ENCODE measurements at places on chromosomes 11 and 22.

GRCh38 chr22:43819421-43819921 is 7.4 kb upstream of the EFCAB6 start:
- DNase-seq = no peak

GRCh38 chr22:45602824-45603595 is 68.6 kb upstream of the ATXN10 start:
- no peak for DNase-seq

DNA sequence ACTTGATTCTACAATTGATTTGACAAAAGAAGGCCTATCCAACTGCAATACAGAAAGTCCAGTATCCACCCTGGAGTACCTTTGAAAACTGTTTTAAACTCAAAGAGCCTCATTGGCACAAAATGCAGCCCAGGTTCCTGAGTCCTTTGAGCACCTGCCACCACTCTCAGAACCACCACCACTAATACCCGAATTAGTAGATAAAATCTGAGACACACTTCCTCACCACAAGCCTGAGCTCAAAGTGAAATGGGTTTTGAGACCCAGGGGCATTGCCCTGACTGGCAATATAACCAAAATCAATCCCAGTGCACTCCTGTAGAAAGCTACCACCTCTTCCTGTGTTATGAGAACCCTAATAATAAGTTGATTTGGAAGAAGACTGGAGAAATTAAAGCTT is 215.7 kb downstream of the CSNK2A3 start:
- DNase-seq = no peak

DNA sequence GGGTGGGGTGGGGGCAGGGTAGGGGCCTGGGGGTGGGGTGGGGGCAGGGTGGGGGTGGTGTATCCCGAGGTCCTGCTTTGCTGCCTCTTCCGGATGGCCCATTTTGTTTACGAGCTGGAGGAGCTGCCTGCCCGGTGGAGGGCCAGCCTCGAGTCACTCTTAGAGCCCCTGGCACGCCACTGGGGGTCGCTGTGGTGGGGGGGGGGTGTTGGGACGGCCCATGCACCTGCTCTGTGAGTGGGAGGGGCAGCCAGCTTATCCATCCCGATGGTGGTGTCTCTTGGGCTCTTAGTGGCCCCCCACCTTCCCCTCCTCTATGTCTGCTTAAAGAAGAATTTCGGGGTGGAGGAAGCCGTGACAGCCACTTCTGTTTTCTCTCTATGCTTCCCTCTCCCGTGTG is 24.6 kb downstream of the MRGPRD start:
- no peak for DNase-seq

GRCh38 chr11:125959511-125959910 is 13.7 kb downstream of the VSIG10L2 start:
- DNase-seq = no peak

DNA sequence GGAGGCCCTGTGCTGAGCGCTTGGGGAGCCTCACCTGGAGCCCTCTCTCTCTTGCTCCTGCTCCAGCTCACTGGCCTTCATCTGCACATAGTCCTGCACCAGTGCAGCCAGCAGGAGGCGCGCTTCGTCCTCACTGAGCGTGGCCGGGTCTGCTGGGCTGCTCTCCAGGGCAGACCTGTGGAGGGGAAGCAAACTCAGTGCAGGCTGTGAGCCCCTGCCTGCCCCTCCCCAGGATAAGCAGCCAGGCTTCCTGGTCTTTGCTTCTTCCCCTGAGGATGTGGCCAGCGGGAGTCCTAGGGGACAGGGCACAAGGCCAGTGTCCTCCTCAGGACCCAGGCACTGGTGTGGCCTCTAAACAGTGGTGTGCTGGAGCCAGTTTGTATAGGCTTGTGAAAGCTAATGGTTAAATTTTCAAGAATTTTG is 2.2 kb downstream of the CALCA start:
- peak; percentile 11 for DNase-seq

DNA sequence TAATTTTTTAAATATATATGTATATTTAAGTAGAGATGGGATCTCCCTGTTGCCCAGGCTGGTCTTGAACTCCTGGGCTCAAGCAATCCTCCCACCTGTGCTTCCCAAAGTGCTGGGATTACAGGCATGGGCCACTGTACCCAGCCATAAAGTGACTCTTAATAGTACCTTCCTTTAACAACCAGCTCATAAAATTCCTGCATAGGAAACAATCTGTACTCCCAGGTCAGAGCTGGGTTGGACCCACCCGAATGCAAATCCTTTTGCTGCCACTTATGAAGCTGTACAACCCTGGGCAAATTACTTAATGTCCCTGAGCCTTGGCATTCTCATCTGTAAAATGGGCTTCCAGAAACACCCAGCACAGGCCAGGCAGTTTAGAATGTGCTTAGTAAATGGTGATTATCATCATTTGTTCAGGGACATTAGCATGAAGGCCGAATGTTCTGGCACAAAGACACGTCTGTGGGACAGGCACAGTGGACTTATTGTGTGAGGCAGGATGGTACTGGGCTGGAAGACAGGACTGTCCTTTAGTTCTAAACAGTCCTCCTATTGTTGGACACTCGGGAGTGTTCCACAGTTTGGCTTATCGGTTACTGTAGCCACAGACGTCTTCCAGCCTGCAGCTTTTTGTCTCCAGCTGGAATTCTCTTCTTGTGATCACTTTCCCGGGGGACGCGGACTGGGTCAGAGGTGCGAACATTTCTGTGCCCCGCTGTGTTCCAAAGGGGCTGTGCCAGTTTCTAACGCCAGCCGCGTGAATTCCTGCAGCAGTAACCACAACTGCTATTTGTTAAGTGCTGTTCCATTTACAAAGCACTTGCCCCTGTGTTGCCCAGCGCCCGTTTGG is 6.0 kb downstream of the PDXP start:
- DNase-seq = no peak

DNA sequence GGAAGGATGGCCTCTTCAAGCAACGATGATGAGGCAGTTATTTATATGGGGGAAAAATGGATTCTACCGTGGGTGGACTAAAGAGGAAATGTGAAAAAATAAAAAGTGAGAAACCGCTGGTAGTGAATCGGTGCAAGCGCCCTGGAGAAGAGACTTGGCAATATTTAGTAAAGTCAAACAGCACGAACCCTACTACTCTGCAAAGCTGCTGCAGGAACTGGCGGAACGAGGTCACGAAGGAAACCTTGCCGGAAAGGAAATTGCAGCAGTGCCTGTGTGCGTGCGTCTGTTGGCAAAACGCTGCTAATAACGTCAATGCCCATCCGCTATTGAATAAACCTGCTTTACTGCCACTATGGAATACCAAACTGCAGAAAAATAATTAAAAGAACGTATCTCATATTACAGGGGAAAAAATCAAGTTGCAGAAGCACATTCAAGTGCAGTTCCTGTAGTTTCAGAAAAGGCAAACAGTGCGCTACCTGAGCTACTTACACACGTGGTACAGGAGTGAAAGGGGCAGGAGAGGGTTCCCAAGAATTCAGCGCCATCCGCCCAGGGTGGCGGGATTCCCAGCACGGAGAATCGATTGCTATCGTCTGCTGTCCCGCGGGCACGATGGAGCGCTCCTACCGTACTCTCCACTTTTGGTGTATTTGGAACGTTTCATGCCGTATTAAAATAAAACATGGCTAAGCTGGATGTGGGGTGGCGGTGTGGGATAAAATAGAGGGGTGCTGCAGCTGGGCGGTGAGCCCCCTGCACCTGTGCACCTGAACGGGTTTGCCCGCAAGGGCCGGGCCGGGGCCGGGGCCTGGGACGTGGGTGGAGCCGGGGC is 585 bp upstream of the NADSYN1 start:
- no peak for DNase-seq

DNA sequence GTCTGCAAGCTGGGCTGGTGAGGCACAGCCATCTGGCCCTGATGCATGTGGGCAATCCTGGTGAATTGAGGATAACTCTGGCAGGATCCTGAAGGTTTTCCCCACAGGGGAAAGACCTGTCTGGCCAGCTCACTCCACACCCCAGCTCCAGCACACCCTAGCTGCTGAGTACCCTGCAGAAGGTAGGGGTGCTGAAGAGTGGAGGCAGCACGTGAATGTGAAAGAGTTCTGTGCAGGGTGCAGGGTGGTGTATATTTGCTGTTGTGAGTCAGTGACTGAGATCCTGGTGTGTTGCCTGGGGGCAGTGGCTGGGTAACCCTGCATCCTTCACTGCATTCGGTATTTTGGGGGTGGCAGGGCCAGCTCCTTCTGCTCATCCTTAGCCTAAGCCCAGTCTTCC is 22.4 kb downstream of the DGAT2 start:
- no peak for DNase-seq

GRCh38 chr11:77411137-77411707 is 62.7 kb downstream of the PAK1 start:
- no peak for DNase-seq
